ENCODE measurements at places on chromosomes 7 and 10.

DNA sequence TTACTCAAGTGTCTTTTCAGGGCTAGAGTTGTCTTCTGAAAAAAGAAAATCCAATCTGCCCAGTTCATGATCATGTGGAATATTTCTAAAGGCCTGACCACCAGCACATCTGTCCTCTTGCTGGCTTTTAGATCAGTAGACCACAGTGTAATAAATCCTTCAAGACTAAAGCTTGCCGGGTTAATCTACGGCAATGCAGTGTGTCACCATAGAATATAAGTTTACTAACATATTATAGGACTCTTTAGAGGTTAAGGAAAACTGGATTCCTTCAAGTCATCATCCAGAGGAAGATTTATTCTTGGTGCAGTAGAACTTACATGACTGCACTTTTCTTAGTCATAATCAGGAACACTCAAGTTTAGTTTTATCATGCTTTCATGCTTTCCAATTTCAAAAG is 349.5 kb downstream of the SEMA3D start:
- DNase-seq = no peak

DNA sequence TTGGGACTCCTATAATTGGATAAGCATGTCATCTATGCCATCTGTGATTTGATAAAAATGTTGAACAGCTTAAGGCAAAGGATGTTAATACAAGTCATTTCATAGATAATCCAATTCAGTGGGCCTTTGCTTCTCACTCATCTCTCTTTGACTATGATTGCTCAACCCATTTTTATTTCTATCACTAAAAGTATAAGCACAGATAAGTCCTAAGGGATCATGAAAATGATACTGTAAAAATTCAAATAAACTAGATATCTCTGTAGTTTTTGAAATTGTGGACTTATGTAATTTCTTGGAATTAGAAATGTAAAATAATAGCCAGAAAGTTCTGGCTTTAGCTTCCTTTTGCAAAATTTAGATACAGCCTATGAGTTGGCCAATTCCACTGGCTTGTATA is 440.3 kb downstream of the POM121L12 start:
- no peak for DNase-seq

DNA sequence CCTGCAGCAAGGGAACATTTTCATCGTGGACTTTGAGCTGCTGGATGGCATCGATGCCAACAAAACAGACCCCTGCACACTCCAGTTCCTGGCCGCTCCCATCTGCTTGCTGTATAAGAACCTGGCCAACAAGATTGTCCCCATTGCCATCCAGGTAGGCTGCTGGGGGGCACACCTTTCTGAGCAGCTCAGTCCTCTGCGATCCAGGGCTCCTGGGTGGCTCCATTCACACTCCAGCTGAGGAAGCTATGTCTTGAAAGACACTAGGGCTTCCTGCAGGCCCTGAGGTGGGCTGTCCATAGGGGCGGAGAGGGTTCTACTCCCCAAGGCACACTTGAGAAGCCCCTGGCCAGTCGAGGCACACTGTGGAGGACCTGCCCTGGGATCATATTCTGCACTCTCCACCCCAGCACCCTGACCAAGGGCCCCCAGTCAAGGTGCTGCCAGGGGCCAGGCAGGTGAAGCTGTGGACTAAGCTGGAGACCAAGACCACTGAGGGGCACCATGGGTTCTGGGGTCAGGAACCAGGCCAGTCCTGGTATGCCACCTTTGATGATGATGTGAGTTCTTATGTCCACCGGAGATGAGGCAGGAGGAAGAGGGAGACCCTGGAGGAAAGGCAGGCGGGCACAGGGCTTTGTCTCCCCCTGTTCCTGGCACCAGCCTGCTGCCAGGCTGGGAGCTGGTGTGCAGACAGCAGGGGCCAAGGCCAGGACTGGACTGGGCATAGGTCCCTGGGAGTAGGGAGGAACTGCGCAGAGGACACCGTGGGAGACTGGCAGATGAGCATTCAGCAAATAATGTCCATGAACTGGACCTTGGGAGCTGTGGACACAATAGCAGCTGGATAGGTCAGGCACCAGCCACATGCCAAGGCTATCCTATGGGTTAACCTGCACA is 54.8 kb downstream of the ALOX5 start:
- no peak for DNase-seq

- no peak for DNase-seq
These were observed 2.6 kb upstream of the ZNF746 start for GRCh38 chr7:149500201-149500600.

DNA sequence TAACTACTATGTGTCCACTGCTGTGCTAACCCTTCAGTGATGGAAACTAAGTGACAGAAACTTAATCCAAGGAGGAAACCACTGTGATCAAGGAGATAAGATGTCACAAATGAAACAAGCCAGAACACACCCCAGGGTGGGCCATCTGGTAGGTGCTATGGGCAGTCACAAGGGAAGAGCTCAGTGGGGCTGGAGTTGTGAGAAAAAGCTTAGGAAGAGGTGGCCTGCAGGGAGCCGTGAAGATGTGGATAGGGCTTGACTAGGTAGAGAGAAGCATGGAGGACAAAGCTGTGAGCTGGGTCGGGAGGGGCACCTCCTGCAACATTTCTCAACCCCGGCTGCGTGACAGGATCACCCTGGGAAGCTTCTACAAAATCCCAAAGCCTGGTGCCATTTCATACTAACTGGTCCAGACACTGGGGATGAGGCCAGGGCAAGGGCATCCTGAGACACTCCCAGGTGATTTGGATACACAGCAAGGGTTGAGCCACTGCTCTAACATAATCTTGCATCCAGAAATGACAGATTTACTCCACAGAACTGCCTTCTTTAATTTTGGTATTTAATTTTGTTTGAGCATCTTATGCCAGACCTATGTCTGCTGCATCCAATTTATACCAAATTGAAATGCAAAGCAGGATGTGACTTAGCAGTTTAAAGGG is 69.3 kb downstream of the OSBPL3 start:
- DNase-seq = no peak

- DNase-seq = no peak
These were observed 75.0 kb upstream of the FHIP2A start for GRCh38 chr10:114746531-114746930.

GRCh38 chr10:11341283-11341960 is 270.0 kb downstream of the USP6NL start:
- no peak for DNase-seq

GRCh38 chr7:46844486-46844885 is 737.4 kb downstream of the TNS3 start:
- no peak for DNase-seq

GRCh38 chr7:118473271-118473670 is 248.8 kb downstream of the ANKRD7 start:
- DNase-seq = no peak

GRCh38 chr10:17003151-17003550 is 126.5 kb downstream of the CUBN start:
- peak; percentile 95 for DNase-seq

DNA sequence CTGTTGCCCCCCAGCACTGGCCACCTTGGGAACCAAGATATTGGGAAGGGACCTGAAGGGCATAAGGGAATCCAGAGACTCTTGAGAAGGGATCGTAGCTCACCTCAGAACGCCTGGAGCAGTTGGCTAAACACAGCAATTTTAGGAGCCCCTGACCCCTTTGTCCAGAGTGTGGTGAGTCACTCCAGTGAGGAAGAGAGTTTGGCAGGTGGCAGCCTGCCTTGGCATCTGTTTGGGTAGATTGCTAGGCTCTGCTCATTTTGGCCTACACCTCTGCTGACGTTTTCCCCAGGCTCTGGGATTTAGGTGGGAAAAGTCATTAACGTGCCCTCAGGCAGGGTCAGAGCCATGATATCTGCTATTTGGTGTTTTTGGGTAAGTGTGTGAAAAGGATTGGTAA is 100.6 kb downstream of the GRB10 start:
- DNase-seq = no peak

DNA sequence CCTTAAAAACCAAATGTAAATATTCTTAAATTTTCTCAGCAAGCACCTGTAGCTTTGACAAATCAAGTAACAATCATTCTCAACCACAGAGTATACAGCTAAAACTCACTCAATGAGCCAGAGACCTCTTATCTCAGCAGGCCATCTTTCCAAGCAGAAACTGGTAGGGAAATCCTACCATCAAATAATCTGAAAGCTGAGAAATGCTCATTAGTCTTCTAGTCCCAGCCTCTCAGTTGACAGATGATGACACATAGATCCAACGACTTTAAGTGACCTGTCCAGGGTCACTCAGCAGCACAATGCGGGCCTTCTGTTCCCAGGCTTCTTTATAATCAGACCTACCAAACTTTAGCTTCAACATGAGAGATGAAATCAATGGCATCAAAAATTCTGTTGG is 184.6 kb downstream of the SGMS1 start:
- DNase-seq = no peak

DNA sequence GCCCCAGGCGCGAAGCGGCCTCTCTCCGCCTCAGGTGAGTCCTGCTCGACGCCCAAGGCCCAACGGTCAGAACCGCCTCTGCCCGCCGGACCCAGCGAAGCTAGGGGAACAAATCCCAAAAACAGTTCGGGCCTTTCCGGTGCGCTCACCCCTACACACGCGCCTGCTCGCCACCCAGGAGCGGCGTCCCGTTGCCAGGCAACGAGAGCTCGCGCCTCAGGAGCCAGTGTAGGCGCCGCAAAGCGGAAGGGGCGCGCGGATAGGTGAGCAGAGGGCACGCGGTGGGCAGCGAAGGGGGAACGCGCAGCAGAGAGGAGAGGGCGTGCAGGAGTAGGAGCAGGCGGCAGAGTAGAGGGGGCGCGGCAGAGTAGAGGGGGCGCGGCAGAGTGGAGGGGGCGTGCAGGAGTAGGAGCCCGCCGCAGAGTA is at the start of the genes DYDC1 and DYDC2:
DYDC1 (minus strand) TSS at position 193 of the 426 bp plus-strand sequence. CDS start 4,154 bp downstream, outside the sequence.
DYDC2 (plus strand) TSS at position 219 of the 426 bp plus-strand sequence. CDS start 5,663 bp downstream, outside the sequence.
- DNase-seq = peak; percentile 2

DNA sequence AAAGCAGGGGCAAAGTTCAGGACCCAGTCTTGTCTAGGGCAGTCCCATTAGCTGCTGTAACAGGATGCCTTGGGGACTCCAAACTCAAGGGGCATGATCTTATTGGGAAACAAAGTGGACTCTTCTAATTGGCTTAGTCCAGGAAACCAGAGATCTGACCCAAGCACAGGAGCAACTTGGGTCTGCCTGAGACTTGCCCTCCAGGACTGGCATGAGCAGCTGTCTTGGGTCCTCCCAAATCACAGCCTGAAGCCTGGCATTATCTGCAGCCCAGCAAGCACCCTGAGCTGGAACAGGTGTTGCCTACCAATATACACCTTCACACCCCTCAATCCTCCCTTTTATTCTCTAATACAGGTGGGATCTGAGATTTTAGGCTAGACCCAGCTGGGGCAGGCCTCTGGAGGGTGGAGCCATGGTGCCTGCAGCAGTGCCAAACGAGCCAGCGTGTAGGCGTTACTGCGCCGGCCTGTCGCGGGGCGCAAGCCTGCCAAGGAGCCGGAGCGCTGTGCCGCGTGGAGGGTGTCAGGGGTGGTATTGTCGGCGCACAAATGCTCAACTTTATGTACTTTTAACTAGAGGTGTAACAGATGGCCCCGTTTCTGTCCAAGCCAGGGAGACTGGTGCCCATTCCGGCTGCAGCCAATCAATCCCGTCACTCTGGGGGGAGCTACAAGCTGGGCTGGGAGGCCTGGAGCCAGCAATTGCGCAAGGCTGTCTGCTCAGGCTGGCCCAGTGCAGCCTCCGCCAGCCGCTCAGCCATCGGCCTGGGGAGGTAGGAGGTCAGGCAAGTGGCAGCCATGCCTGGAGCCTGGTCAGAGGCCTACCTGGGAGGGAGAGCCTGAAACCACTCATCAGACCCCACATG is 12.8 kb upstream of the LBX1 start:
- no peak for DNase-seq

DNA sequence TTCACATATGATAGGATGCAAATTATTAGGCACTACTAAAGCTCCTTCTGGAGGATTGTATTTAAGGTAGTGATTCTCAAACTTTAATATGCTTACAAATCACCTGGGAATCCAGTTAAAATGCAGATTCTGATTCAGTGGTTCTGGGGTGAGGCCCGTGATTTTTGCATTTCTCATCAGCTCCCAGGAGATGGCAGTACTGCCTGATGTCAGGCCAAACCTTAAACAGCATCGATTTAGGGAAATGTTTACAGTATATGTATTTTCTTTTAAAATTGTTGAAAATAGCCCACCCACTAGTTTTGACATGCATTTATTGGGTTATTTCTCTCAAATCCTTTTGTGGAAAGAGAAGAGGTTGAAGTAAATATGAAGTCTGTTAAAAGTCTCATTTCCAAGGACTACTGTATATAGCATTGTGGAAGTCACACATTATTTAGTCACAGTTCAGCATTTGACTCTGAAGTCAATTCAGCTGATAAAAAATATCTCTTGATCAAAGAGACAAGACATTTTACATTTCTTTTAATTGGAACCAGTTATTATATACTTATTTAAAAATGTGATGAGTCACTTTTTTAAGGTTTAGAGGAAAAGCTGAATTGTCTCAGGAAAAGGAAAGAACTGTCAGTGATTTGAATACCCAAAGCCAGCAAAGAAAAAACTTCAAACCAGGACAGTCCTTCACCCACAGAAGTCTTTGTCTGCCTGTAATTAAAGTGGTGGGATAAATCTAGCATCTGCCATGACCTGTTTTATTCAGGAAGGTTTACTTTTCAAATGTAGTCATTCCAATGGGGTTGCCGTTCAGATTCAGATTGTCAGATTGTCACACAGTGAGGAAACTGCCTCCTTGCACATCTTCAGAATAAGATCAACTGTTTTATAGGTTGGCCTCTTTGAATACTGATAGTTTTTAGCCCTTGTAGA is 21.1 kb upstream of the HBP1 start:
- DNase-seq = peak; percentile 47

- DNase-seq = no peak
These were observed 330.9 kb downstream of the GFRA1 start for GRCh38 chr10:115942101-115942500.

- DNase-seq = no peak
These were observed 41.2 kb upstream of the PHYHIPL start for GRCh38 chr10:59135275-59135674.
